ENCODE measurements at places on chromosomes 12 and 14.

DNA sequence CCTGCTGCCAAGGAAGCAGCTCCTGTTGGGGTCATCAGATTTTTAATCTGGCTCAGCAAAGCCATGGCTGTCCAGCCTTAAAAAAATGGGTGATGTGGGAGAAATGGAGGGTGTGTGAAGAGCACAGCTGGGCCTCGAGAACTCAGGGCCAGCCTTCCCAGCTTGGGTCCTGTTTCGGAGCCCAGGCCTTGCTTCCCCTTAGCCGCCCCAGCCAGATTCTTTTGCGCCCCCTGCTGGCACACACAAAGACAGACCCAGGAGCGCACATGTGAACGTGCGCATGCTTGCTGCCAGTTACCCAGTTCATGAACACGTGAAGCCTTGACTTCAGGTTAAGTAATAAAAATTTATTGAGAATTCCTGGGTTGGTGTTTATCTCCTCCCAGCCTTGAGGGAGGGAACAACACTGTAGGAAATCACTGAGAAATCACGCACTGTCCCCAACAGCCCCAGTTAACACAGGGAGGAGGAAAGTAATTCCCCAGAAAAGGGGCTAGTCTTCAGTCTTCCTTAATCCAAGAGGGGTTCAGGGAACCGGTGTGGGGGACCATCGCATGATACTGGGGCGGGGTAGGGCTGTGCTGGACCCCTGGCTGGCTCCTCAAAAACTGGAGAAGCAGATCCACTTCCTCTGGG lies 5.3 kb downstream of the PHB2 start:
- peak; percentile 85 for DNase-seq

DNA sequence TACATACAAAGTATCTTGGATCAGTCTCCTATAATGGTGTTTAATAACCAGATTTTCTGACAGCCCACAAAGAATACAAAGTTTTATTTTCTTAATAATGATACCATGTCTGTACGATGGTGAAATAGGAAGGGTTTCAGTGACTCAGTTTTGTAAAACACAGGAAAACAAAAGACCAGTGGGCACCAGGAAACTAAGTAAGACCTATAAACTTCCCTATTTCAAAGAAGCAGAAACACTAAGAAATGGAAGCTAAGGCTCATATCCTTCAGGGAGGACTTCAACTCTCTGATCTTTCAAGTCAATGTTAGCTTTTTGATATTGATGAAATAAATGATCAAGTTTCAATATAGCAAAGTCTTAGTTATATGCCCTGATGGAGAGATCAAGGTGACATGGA lies 196.0 kb downstream of the DUSP6 start:
- DNase-seq, result no peak

GRCh38 chr14:51188566-51189185 lies 51.4 kb upstream of the TMX1 start:
- no peak for DNase-seq

DNA sequence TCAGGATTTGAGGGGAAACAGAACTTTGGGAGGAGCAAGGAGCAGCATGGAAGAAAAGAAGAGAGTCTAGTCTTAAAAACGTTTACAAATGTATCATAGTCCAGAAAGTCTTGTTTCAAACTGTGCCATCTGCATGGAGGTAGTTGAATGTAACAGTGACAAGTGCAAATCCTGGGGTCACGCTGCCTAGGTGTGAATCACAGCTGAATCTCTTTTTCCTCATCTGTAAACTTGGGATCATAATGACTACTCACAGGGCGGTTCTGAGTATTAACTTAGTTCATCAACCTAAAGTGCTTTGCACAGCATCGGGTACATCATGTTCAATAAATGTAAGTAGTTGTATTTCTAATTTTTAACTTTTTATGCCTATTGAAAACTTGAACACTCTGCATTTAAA lies 208.5 kb downstream of the CHST11 start:
- no peak for DNase-seq

DNA sequence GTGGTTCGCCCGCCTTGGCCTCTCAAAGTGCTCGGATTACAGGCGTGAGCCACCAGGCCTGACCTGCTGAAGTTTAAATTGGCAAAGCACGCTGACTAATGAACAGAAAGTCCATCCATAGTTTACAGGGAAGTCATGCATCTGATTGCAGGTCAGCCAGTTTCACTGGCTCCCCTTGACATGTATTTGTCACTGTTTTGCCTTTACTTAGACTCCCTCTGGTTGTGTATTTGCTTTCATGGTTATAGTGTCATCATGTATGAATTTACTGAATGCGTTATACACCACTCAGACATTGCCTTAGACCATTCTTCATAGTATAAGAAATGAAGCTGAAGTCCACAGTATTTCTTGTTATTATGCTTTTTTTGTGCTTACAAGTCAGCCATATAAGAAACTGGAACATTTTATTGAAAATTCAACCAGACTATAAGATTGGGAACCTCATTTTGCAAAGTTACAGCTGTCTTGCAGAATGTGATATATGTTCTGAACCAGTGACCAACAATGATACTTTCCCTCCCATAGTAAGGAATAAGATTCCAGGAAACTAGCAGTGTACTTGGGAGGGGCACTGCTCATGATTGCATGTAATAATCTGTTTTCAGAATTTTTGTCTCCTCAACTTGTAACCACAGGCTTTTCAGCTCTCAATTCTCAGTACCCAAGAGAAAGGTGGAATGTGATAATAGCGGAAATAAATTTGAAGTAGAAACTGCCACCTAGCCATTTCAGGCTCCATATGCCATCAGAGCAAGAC lies 51.9 kb upstream of the ATF7IP start:
- no peak for DNase-seq

- no peak for DNase-seq
Observed at GRCh38 chr14:81281332-81281731, 60.6 kb upstream of the GTF2A1 start.

DNA sequence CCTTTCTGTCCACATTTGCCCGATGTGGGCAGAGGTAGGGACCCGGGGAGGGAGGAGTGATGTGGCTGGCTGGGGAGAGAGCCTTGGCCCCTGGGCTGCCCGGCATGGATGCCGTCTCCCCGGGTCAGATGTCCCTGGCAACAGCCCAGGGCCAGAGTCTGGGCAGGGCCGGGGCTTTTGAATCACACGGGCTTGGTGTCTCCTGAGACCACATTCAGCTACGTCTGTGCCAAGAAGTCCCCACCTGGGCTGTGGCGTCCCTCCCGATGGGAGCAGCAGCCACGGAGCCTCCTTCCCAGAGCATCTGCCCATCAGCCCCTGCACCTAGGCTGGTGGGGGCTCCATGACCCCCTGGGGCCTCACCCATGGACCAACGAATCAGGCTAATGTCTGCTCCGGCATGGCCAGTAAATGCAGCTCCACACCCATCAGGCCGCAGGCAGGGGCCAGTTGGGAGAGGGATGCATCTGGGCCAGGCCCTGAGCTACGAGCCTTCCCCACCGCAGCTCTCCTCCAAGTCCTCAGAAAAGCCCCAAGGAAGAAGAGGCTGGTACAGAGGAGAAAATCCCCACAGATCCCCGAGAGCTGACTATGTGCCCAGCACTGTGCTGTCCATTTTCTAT lies 109.4 kb downstream of the RFLNA start:
- DNase-seq, result no peak

DNA sequence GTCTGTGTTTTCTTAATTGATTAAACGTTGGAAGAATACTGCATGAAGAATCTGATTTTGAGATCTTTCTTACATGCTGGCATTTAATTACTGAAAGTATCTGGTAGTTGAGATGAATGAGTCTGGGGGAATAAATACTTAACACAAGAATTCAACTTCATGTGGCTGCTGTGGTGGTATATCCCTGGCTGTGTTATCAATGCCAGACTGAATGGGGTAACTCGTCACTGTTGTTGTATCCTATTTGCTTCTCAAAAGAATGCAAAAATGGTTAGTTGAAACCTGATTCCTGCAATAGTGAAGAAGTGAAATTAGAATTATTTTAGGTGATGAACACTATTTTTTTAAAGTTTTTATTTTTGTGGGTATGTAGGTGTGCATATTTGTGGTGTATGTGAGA lies 72.5 kb downstream of the HMGA2 start:
- DNase-seq, result no peak

DNA sequence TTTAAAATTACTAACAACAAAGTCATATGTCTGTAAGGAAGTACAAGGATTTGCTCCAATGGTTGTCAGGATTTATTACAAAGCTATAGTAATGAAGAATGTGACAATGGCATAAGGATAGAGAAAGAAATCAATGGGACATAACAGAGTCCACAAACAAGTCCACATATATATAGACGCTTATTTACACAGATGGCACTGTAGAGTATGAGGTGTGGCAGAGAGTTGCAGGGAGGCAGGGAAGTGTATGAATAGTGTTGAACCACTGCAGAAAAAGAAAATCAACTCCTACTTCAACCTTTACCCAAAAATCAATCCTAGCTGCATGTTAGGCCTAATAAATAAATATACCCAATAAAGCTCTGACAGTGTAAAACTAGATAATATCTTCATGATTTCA lies 21.3 kb downstream of the SOS2 start:
- no peak for DNase-seq

DNA sequence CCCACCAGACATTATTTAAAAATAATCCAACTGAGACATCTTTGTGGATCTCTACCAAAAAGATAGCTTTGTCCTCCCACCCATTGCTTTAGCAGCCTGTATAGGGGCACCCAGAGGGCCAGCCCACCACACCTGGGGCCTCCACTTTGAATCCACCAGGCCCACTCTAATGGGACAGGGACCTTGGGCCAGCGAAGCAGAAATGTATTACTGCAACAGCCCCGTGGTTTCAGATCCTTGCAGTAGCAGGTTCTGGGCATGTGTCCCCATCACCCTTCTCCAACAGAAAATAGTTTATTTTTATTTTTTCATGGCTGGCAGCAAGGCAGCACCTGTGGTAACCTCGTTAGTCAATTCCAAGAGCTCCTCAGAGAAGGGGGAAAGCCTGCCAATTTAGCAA lies 218.4 kb downstream of the ZFP36L1 start:
- DNase-seq, result no peak

DNA sequence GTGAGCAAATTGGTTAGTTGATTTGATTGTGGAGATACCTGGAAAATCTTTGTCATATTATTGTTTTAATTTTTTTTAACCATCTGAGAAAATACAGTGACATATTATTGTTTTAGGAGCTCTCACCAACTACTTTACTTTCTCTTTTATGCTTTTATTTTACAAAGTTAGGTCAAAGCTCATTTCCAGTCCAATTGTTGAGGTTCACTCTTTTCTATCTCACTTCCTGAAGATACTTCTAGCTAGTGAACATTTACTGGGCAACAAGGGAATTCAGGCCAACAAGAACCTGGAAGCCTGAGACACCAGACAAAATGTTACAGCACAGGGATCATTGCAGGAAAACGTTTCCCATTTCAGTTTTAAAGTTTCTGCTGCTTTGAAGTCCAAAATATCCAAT lies 3.9 kb downstream of the TMEM30B start:
- DNase-seq, result no peak

DNA sequence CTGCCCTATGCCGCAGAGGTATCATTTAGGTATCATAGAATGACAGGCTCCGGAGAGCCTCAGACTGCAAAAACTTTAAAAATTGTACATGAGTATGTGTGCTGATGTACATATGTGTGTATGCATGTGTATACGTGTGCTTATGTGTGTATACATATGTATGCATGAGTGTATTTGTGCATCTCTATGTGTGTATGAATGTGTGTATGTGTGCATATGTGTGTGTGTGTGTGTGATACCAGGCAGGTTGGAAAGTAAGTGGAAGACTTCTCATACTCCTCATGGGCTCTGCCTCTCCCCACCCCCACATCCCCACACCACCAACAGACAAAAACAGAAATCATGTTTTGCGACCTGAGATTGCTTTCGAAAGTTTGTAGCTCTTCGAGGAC lies 621 bp upstream of the TMEM117 start:
- no peak for DNase-seq
